Spinal cord (tissue), 10 donors: ENCODE measurements at places on chromosomes 7 and 10.

DNA sequence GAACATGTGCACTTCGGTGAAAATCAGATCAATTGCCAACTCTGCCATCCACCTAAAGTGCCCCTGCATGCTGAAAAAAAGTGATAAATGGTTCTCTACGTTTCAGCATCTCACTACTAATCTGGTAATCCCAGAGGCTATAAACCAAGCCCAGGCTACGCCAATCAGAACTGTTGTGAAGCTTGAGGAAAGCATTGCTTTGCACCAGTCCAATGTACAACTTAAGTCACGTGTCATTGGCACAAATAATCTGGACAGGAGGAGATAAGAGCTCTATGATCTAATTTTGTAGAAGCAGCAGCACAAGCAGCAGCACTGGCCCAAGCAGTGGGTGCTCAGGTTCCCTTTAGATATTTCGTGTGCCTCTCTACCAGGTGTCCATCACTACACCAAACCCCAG is 4.4 kb upstream of the EGR2 start:
- no peak for DNase-seq

DNA sequence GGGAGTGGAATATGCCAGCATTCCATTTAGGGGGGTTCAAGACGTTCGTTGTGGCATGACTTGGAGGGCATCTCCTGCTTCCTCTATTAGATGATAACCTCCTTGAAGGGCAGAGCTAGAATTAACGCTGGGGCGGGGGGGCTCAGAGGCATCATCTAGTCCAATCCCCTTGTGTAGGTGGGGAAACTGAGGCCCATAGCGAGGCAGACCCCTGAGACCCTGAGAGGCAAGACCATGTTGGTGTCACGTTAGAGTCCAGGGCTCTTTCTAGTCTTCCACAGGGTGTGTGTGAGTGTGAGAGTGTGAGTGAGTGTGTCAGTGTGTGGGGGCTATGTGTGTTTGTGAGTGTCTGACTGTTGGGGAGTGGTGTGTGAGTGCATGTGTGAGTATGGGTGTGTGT is 29.3 kb upstream of the NUB1 start:
- no peak for DNase-seq

DNA sequence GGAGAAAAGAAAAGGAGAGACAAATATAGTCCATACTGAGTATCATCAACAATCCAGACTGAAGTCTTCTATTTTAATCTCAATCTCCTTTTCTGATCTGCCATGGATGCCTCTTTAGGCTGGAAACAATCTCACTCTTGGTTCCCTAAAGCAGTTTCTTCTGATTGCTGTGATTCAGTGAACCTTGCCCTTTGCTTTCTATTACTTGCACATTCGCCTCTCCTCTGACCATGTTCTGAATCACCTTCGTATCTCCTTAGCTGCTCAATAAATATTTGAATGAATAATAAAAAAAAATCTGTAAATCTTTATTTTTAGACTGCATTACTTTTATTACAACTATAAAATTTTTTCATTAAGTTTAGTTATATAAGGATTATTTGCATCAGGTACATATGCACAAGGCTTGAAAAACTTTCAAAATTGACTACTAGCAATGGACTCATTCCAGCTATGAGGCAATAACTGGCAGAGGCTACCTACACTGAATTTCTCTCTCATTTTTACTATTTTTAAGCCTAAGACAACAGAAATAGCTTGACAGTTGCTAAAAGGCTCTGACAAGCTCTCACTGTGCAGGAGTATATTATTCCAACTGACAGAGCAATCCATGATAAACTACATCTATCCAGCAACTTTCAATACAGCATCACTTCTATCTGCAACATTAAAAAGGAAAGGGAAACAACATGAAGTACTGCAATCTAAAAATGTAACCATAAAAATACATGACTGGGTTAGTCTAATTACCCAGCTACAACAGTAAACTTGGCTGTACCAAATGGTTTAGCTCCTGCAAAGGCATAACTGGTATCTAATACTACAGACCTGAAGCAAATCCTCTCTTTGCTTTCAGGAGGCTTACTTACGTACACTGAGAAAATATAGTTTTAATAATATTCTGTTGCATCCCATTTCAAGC is 25.6 kb downstream of the TM9SF3 start:
- no peak for DNase-seq

- DNase-seq, result no peak
Measured at GRCh38 chr10:92834986-92835385, 13.3 kb upstream of the EXOC6 start.

DNA sequence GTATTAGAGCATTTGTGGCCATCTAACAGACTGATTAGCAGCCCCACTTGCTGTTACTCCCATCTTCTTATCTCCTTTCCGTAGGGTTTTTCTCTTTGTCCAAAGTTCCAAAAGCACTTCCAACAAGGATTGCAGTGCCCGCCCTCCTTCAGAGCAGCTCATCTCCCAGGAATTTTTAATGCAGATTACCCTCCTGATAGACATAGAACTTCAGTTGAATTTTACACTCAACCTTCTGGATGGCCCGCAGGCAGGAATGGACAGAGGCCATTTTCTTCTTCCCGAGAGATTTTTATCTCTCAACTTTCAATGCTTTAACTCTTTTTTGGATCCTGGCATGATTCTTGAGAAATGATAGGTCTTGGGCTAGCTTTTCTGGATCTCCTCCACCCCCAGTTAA is 23.3 kb downstream of the PRKG1 start:
- no peak for DNase-seq

GRCh38 chr7:105741982-105742381 is 134.4 kb downstream of the ATXN7L1 start:
- no peak for DNase-seq

DNA sequence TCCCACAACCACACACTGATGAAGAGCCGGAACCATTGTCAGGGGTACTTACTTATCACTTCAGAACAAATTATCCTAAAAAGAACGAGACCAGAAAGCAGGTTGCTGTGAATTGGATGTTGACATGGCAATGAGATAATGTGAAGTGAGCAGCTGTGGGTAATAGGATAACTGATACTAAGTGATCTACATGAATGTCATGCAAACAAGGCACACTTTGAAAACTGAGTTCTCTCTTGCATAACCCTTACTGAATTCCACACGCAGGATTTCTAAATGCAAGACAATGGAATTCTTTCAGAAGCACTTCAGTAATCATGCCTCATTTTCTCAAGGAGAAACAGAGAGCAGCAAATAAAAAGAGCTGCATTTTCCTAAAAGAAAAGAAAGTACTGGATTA is 242.5 kb upstream of the TMEM229A start:
- DNase-seq, result no peak

DNA sequence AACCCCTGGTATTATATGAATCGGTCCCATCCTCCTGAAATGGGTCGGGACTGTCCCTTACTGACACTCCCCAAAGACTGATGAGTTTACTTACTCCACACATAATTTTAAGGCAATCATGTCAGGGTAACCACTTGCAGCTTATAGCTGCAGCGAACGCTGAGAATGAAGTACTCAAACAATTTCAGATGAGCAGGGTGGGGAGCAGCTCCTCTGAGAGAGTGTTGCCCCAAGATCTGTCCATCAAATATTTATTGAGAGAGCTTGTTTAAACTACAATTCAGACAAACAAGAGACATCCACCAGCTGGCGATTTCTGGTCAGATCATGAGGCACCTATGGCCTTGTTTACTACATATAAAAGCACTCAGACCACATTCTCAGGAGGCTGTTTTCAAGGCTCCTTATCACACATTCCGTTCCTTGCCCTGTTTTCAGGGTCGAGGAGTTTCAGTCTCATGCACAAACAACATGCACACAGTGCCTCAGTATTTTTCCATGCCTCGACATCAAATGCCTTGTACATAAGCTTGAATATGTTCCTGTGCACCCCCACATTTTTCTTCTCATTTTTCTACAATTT is 80.1 kb downstream of the THSD7A start:
- DNase-seq, result no peak

DNA sequence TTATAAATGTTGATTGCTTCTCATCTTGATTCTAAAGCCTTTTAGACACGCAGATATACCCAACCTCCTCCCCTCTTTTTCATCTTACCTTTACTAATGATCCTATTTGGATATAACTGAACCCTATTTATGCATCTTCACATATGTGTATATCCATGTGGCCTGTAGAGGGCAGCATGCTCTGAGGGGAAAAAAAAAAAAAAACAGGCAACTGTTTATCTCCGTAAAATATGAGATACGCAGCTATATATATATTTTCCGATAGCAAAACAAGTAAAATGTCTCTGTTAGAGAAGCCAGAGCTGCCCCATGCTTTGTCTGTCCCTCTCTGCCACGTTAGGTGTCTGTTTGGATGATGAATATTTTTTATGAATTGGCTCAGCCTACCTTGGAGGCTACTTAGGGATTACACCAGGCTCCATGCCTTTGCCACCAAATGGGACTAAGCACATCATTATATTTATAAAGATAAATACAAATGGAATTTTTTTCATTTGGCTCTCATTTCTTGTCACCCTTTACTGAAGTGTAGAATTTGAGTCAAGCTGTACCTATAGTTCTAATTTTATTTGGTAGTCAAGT is 174.8 kb upstream of the FZD1 start:
- DNase-seq, result no peak

- DNase-seq, result no peak
Measured at GRCh38 chr7:155358066-155358947, 60.6 kb downstream of the INSIG1 start.

DNA sequence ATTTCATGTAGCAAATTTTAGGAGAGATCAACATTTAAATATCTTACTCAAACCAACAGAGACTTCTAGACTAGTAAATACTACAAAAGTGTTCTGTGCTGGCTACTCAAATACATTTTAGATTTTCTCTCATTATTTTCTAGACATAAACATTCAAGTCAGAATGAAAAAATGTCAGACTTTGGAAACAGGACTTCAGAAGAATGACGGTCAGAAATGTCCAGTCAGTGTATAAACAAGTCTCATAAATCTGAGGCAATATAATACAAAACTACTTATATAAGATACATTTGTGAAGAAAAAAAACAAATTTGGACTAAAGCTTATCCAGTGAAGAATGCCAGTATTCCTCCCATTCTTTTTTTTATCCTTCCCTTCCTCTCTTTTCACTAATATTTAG is 25.9 kb downstream of the RNLS start:
- no peak for DNase-seq

DNA sequence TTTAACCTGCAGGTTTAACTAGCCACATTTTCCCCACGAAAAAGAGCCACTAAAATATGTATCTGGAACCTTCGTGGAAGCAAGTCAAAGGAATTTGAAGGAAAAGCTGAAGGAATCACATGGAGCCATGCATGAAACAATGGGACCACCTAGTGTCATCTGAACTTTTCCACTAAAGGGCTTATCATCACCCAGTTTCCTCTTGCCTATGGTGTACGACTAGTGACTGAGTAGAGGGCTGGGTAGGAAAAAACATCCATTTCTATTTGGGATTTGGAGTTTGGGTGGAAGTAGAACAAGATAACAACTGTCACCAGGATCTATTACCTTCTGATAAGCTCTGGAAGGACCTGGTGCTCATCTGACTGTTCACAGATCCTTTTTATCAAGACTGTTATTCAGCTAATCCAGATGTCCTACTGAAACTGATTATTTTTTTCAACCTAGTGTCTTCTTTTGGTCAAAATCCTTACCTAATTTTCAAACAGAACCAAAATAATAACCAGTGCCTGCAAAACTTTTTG is 153.2 kb upstream of the COL1A2 start:
- no peak for DNase-seq

DNA sequence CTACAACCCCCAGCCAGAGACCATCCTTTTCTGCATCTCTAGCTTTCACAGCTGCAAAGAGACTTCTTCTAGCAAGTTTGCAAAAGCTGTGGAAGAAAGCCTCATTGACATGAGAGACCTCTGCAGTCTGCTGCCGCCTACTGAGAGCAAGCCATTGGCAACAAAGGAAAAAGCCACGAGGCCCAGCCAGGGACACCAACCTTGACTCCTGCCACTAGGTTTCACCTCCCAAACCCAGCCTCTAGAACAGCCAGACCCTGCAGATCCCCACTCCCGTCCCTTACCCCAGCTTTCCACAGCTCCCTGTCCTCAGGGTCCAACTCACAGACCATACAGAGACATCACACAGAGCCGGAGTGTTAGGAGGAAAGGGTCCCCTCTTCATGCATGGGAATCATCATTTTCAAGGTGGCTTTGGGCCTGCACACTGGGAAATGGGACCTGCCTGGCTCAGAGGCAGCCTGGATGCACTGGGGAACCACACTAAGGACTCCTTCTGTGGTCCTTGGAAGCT is 14.6 kb upstream of the C10orf53 start:
- DNase-seq, result no peak

GRCh38 chr10:105844676-105845570 is 1203.8 kb downstream of the SORCS3 start:
- peak; percentile 86 for DNase-seq
